ENCODE measurements at places on chromosomes 13 and 19. TPM values are rescaled to one million over a fixed set of nuclear protein-coding genes. Genes with fewer than 3 reads are reported as not detected.

DNA sequence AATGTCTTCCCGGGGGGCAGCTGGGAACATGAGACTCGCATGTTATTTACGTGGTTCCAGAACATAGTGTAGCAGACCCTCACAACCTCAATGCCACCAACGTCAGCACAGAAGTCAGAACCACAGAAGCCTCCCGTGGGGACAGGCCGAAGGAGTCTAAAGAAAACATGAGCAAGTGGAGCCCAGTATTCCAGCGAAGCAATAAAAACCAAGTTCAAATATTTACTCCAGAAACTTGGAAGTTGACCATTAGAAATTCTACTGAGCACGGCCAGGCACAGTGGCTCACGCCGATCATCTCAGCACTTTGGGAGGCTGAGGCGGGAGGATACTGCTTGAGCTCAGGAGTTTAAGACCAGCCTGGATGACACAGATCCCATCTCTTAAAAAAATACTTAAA lies 17.9 kb upstream of the ATP8B3 start:
- no peak for DNase-seq

DNA sequence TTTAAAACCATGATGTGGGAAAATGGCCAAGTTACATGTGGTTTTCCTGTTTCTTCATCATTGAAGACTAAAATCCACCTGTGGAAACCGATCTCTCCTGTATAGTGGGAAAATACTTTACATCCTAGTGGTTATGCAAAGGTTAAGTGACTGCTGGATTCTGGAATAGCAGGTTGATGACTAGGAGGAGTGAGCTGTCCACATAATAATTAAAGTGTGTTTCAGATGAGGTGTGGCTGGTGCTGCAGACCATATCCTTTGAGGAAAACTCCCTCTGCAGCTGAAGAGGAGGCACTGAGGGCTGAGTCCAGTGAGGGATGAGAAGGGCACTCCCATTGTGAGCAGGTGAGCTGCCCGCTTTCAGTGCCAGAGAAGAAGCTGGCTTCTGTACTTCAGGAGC lies 43.2 kb downstream of the DCLK1 start:
- DNase-seq, result no peak

Gene PROZ
- total RNA-seq, result not detected

DNA sequence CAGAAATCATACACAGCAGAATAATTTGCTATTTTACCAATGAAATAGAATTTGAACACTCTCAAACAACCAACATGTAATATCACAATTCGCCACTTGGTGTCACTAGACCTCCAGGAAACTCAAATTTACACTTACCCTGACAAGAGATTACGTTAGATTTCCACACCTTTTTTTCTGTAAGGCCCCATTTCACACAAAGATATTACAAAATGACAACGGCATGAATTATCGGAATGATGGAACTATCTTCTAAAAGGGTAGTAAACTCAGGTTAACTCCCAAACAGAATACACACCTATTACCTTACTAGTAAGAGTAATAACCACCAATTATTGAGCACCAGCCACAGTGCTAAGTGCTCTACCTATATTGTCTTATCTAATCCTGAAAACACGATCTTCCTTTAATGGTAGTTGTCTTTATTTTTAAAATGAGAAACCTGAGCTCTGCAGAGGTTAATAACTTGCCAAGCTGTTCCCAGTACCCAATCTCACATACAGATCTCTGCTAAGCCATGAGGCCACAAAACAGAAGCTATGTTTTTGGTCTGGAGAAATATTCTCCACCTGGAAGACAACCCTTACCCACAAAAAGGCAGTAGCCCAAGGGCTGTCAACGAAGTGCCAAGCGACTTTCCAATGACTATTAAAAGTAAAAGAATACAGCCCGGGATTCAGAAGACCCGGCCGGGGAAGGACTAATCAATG lies 152.4 kb downstream of the DCLK1 start:
- no peak for DNase-seq

GRCh38 chr13:22278336-22278929 lies 607.6 kb downstream of the FGF9 start:
- DNase-seq, result peak; percentile 39

DNA sequence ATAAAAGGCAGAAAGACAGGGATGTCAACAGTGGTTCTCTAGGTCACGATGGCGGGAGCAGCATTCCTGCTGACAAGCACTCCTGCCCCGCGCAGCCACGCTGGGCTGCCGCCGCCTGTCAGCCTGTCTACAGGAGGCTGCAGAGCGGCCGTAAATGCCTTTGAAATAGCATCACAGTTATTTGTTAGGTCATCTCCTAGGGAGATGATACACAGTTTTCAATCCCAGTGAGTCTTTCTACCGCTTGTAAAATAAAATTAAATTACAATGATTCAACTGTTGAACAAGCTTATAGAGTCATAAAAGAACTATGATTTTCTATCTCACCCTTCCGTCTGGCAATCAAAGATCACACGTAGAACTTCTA lies 7.3 kb upstream of the SLC7A9 start:
- DNase-seq, result no peak

DNA sequence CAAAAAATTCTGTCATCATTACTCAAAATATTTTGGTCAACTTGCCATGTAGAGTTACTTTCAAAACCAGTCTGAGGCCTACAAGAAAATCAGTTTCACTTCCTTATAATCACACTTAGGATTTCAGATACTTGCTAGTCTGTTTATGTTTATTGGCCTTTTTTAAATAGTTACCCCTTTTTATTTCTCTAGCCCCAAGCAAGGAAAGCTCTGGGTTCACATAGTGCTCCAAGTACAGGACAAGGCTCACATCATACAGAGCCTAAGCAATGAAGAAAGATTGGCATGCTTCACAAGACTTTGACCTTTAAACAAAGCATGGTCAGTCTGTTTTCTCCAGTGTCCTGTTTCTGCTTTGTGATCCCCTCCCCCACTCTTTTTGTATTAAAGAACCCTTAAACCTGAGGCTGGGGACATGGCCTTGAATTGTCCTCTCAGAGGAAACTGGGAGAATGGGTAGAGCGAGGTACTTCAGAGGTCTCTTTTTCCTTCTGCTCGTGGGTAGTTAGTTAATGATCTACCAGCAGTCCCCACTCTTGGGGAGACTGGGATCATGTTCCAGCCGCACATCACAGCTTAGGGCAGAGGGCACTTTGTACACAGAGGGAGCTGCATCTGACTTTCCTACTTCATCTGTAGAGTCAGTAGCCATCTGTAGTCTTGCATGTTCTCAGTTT lies 30.7 kb downstream of the CEACAM1 start:
- no peak for DNase-seq

DNA sequence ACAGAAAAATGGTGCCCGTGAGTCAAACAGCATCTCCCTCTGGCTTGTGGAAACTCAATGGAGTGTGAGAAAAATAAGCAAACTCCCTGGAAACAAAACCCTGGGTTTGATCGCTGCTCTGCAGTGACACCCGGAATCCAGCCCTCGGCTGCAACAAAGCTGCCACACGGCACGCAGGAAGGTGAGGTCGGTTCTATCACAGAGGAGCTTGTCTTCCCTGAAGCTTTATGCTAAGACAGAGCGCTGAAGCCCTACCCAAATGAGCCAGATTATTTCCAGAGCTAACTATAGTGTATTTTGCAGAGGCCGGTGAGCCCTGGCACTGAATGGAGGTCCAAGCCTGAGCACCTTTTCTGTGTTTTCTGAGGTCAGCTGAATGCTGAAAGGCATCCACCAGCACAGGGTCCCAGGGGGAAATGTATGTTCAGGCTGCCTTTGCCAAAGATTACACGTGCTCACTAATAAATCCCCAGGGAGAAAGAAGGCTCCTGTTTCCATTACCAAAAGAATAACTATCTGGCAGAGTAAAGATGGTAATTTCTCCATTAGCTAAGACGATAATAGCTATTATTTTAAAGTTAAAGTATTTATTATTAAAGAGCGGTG lies 77.8 kb downstream of the TSHZ3 start:
- no peak for DNase-seq

GRCh38 chr13:87999788-88000187 lies 328.6 kb downstream of the SLITRK5 start:
- DNase-seq, result no peak

DNA sequence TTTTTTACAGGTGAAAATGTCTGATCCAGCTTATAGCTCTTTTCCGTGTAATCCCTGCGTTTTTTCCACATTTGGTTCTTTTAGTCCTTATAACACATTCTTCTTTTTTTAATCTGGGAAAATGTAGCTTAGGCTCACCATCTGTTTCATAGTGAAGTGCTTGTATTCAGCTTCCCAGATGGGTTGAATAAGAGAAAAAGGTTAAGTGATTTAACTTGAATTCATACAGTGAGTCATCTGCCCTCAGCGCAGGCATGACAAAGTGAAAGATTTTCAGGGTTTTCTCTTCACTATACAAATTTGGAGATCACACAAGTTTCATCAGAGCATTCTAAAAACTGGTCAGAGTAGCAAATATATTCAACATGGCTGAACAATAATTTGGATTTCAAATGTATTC lies 224.8 kb downstream of the SPRY2 start:
- DNase-seq, result no peak

GRCh38 chr19:32343550-32344262 lies 1.7 kb upstream of the ZNF507 start:
- DNase-seq, result no peak

- peak; percentile 71 for DNase-seq
These were observed 10.4 kb downstream of the SBK2 start for GRCh38 chr19:55526216-55527196.

Gene SLC10A2
- not detected for total RNA-seq

- DNase-seq, result no peak
These were observed 174.7 kb downstream of the MZT1 start for GRCh38 chr13:72552731-72553130.

DNA sequence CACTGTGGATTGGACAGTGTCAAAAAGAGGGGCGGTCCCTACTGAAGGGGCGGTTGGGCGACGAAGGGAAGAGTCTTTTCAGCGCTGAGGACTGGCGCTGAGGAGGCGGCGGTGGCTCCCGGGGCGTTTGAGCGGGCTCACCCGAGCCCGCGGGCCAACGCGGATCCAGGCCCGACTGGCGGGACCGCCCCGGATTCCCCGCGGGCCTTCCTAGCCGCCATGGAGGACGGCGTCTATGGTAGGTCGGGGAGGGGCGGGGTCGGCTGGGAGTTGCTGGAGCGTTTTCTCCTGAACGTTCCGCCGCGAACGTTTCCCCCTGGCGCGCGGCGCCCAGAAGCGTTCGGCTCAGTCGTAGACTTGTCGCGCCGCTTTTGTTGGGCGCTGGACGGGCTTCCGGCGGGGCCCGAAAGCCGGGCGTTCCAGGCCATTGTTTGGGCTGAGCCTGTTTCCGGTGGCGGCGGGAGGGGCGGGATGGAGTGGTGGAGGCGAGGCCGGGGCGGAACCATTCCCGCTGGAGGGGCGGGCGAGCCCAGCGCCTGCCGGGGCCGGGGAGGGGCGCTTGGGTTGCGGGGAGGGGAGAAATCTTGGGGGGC lies at the start of gene CYTH2:
Gene CYTH2 (plus strand): TSS at position 81 of the 593 bp plus-strand sequence. CDS start 139 bp downstream, at position 220.
- DNase-seq, result peak; percentile 89

Gene PABPC3
- total RNA-seq, result 0.29 TPM

- no peak for DNase-seq
These were observed 30.4 kb upstream of the SPATA13 start for GRCh38 chr13:24129914-24130774.

GRCh38 chr13:52104624-52105023 lies 24.2 kb downstream of the NEK5 start:
- DNase-seq, result no peak

Gene SIGLEC5
- total RNA-seq, result not detected

Gene NCAN
- not detected for total RNA-seq

GRCh38 chr19:58407658-58408151 lies 744 bp upstream of the ZNF584 start:
- DNase-seq, result peak; percentile 48

GRCh38 chr13:102599426-102600012 lies 2.7 kb downstream of the TPP2 start:
- no peak for DNase-seq

DNA sequence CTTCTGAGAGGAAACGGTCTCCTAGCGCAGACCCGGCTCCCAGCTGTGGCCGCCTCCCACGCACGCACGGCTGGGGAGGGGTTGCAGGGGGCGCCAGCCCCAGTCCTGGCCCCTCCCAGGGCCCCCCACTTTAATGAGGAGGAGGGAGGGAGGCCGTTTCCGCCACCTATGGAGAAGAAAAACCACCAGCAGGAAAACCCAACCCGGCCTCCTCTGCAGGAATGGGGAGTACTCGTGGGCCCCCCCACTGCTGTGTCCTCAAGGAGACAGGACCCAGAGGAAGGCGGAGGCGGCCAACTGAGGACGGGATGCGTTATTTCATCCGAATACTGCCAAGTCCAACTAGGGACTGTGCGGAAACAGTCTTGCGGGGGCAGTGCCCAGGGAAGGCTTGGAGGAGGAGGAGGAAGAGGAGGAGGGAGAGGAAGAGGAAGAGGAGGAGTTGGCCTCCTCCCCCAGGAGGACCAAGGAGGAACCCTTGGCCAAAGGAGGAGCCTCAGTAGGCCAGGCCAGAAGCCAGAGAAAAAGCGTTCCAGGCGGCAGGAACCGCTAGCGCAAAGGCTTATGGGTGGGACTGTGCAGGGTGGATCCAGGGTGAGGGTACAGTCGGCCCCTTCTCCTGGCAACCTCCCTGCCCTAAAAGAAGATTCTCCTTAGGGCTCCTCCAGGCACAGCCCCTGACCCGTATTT lies 3.9 kb upstream of the SSBP4 start:
- DNase-seq, result no peak

Gene TFDP1
- total RNA-seq, result 19.8 TPM

Gene ING1
- 4.6 TPM for total RNA-seq

Gene NLRP12
- 0.08 TPM for total RNA-seq

- DNase-seq, result no peak
These were observed 5.0 kb downstream of the XRCC1 start for GRCh38 chr19:43570174-43570791.

Gene C19orf85
- total RNA-seq, result not detected

DNA sequence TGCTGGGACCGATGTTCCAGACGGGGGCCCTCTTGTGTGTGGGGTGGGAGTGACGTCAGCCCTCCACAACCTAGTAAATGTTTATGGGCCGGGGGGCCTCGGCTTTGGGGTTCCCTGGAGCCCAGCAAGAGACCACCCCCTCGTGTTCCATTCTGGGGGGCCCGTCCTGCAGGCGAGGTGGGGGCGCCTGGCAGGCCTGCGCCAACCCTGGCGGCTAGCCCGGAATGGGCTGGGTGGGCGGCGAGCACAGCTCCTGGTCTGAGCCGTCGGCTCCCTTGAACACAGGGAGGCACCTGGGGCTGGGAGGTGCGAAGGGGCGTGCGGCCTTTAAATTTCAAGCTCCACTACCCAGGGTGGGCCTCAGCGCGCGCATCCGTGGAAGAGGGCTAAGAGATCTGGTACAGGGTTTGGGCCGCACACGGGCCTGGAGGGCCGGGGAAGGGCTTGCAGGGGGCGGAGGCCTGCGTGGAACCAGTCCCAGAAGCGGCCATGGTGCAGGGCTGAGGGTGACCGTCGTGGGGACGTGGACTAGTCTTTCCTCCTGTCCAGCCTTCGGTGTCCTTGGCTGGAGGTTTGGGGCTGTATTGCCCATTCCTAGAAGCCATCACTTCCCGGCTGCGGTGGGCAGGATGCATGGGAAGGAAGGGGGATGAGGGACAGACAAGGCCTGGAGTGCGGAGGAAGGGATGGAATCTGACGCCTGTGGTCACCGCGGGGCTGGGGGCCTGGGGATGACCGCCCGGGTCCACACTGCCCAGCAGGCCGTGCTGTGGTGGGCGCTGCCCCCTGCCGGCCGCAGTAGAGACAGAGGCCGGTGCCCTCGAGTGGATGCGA lies 11.4 kb downstream of the NDUFA11 start:
- DNase-seq, result no peak

Gene CYP2S1
- total RNA-seq, result 0.55 TPM

Gene CPB2
- total RNA-seq, result 0.59 TPM

- DNase-seq, result no peak
These were observed 3.0 kb upstream of the SLC6A16 start for GRCh38 chr19:49327878-49328544.

Data from pancreas (tissue), 10 donors.